ENCODE measurements at places on chromosomes 6 and 20.

- DNase-seq: no peak
These were observed 368.0 kb downstream of the QKI start for GRCh38 chr6:163782436-163783003.

DNA sequence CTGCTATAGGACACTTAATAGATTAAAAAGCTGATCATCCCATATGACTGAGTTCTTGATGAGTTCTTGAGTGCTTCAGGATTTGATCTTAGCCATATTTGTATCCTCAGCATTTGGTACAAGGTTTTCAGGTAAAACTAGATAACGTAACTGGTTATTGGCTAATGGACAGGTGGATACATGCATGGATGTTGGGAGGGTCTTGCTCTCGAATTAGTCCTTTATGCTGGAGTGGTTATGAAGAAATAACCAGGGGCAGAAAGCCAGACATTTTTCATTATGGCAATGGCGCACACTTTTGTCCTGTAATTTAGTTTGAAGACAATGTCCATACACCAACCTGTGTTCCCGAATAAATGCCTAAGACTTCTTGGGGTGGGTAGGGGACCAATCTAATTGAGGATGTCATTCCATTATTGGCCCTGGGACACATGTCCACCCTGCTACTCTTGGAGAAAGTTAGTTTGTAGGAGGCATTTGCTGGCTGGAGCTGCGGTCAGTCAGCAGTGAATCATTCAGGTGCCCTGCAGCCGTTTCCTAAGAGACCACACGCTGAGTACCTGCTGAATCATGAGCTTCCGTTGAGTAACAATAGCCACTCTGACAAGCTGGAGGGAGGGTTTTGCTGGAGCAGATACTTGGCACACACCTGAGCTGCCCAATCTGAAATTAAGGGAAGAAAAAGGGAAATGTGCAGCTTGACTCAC, 194.4 kb downstream of the FOXA2 start:
- DNase-seq: no peak

DNA sequence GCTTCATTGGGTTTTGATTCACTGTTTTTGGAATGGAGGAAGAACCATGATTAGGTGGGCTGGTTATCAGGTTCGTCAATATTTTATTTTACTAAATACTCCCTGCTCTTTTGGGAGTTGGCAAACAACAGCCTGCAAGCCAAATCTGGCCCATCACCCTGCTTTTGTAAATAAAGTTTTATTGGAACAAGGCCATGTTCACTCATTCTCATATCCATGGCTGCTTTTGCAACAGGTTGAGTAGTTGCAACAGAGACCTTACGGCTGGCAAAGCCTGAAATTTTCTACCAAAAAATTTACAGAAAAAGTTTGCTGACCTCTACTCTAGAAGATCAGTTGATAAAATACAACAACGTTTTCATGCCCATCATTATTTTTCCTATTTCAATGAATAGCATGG, 45.1 kb downstream of the SYTL3 start:
- DNase-seq: no peak

DNA sequence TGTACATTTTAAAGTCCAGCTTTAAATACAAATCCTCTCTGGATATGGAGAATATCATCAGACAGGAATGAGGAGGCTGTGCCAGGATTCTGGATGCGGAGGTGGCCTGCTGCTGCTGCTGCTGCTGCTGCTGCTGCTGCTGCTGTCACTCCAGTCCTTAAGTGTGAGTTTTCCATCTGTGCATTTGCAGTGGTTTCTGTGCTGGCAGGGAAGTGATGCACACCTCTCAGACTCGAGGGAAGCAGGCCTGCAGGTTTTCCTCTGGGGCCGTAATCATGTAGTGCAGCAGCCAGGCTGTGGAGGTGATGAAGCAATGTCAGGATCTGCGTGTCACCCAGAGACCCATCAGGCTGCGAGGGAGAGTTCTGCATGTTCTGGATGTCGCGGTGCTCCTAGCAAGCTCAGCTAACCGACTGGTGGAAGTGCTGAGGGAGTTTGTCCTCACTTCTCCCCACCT, 32.0 kb downstream of the CFAP61 start:
- no peak for DNase-seq

- no peak for DNase-seq
These were observed 158.4 kb downstream of the ANKRD60 start for GRCh38 chr20:58069796-58070663.

GRCh38 chr20:16621435-16622141, 48.3 kb upstream of the KIF16B start:
- DNase-seq: no peak

DNA sequence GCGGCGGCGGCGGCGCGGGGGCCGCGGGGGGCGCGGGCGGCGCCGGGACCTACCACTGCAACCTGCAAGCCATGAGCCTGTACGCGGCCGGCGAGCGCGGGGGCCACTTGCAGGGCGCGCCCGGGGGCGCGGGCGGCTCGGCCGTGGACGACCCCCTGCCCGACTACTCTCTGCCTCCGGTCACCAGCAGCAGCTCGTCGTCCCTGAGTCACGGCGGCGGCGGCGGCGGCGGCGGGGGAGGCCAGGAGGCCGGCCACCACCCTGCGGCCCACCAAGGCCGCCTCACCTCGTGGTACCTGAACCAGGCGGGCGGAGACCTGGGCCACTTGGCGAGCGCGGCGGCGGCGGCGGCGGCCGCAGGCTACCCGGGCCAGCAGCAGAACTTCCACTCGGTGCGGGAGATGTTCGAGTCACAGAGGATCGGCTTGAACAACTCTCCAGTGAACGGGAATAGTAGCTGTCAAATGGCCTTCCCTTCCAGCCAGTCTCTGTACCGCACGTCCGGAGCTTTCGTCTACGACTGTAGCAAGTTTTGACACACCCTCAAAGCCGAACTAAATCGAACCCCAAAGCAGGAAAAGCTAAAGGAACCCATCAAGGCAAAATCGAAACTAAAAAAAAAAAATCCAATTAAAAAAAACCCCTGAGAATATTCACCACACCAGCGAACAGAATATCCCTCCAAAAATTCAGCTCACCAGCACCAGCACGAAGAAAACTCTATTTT, 2.0 kb downstream of the FOXC1 start:
- DNase-seq: no peak

GRCh38 chr20:50089787-50090177, 23.2 kb downstream of the UBE2V1 start:
- DNase-seq: no peak

DNA sequence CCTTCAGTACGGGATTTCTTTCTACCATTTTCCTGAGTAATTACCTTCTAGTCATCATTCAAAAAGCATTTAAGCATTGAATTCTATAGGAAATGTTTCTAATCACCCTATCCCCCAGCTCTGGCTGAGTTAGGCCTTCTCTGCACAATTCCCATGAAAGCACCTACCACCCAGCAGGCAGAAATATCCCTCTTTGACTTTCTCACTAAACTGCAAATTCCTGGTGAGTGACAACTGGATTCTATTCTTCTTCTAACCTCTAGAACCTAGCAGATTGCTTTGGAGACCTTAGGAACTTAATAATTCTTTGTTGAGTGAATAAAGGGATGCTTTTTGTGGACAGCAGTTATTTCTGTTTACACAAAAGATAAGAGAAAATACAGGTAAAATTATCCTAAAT, 328.7 kb downstream of the LAMA2 start:
- DNase-seq: no peak

DNA sequence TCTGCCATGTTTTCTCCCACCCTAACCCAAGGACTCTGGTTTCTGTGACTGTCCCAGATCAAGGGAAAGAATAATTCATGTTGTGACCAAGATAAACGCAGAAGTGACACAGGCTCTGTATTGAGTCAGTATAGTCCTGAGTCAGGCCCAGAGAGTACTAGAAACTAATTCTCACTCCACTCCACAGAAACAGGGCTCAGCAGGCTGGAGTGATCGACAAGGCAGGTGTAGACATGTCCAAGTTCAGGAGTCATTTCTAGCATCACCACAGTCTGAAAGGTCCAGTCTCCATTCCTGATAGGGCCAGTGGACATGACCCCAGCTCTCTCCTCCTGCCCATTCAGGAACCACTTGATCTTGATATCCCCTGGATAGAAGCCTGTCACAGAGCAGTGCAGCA, 2.7 kb downstream of the HLA-DOB start:
- DNase-seq: no peak

DNA sequence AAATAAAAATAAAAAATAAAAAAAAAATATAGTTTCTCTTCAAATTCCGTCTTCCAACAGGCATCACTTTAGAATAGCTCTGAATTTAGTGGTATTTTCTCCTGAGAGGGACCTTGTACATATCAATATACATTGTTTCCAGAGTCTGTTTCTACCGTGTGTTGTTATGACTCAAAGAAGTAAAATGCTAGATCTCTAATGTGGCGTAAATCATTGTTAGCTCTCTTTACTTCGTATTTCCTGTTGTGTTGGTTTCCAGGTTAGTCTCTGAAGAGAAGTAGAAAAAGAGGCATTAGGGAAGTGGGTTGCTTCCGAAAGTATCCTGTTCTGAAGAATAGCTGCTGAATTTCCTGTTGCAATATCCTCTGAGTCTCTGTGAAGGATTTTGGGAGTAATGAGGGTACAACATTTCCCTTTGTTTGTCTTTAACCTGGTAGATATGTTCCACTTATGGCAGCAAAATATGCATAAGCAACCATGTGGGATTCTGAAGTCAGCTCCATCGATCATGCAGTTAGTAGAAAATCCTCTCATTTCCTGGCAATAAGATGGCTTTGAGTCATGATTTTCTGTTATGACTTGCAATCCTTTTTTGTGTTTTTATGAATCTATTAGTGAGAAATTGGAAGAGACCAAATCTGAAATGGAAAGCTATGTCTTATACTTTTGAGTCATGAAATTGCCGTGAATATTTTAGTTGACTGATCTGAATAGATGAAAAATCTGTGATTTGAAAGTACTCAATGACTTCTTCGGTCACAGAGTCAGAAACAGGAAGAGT, 42.0 kb upstream of the MCHR2 start:
- DNase-seq: no peak

DNA sequence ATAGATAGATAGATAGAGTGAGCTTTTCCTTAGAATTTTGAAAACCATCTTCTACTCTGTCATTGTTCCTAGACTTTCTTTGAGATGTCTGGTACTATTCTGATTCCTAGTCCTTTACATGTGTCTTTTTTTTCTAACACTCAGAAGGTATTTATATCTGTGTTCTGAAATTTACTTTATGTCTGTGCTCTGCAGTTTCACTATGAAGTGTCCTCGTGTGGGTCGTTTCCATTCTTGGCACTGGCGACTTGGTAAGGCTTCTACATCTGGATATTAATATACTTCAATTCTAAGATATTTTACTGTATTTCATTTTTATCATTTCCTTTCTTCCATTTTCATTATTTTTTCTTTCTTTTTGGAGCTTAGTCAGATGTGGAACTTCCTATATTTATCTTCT, 87.0 kb downstream of the FHL5 start:
- no peak for DNase-seq

GRCh38 chr6:11324453-11325015, 92.1 kb upstream of the NEDD9 start:
- peak; percentile 31 for DNase-seq

GRCh38 chr6:42367353-42368011, 84.2 kb downstream of the TRERF1 start:
- no peak for DNase-seq

Measured in stimulated activated CD8-positive, alpha-beta memory T cell treated with anti-CD3 and anti-CD28 coated beads, Interleukin-4, amount 100 ng/mL, for 4 hours (primary cell).